ENCODE measurements at places on chromosomes 7 and 10.

- no peak for DNase-seq
These were observed 198.9 kb downstream of the REEP3 start for GRCh38 chr10:63720072-63720537.

DNA sequence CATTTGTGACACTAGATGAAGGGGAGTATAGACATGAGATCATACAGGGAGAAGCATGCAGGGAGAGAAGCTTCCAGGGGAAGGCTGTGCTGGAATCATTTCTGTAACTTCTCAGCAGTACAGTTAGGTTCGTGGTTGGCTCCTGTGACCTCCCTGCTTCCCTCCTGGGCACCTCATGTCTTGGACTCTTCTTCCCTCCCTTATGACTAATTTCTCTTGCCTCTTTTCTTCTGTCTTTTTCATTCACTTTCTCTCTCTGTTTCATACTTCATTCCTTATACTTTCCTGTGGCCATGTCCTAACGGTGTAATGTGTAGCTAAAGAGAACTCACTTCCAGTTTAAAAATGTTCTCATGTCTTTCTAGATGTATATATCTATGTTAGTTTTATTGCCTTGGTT is 19.1 kb upstream of the HKDC1 start:
- no peak for DNase-seq

DNA sequence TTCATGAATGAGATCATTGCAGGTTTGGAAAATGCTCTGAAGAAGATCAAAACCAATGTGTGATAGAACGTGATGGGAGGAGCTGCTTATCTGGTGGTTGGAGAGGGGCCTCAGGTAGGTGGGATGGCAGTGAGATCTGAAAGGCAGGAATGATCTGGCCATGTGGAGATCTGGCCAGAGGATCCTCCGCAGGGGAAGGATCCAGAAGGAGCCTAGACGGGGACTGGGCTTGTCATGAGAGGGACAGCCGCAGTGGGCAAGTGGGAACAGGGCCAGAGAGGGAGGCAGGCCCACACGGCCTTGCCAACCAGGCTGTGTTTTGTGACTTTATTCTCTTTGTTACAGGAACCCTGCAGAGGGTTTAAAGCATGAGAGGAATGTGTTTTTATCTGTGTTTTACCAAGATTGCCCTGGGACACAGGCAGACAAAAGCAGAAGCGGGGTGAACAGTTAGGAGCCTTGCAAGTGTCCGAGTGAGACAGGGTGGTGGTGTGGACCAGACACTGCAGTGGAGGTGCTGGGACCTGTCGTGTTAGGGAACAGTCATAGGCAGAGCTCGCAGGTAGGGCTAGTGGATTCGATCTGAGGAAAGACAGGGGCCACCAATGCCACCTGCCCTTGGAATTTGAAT is 66.6 kb downstream of the TLL2 start:
- no peak for DNase-seq

GRCh38 chr10:132588301-132589013 is 50.9 kb downstream of the INPP5A start:
- no peak for DNase-seq

GRCh38 chr10:97333351-97333600 is 1.3 kb downstream of the FRAT2 start:
- no peak for DNase-seq

DNA sequence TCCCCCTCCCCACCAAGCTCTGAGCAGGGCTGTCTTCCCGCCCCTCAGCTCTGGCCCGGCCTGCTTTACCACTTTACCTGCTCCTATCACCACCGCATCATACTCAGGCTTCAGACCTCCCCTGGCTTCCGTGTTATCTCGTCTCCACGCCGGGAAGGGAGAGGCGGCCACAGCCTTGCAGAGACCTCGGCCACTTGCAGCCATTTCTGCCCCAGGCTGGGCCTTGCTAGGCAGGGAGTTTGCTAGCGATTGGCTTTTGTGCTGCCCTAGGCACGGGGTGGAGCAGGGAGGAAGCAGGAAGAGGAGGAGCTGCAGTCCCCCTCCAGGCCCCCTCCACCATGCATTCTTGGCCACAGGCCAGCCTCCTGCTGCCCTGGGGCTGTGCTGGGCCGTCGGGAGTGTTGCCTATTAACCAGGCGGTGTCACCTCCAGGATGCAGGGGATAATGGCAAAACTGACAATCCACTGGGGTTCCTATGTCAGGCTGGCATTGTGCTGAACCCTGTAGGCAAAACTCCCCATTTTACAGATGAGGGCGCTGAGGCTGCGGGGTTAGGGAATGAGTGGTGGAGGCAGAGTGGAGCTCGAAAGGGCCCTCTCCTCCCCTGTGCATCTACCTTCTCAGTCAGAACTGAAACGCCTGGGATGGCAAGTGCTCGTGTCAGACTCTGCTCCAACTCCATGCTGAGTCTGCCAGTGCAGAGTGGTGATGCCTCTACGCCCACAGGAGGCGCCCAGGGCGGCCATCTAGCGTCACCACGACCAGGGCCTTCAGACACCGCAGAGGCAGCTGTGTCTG is at the start of gene PYROXD2:
PYROXD2 (minus strand) TSS at position 251 of the 799 bp plus-strand sequence; CDS start at position 204, 47 bp downstream.
- DNase-seq: peak; percentile 63

DNA sequence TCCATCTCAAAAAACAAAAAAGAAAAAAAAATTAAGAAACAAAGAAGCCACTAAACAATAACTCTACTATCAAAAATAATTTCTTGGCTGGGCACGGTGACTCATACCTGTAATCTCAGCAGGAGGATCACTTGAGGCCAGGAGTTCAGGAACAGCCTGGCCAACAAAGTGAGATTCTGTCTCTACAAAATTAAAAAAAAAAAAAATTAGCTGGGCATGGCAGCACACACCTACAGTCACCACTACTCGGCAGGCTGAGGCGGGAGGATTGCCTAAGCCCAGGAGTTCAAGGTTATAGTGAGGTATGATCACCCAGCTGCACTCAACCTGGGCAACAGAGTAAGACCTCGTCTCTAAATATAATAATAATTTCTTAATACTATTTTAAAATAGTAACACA is 69.0 kb downstream of the PARD3 start:
- no peak for DNase-seq

DNA sequence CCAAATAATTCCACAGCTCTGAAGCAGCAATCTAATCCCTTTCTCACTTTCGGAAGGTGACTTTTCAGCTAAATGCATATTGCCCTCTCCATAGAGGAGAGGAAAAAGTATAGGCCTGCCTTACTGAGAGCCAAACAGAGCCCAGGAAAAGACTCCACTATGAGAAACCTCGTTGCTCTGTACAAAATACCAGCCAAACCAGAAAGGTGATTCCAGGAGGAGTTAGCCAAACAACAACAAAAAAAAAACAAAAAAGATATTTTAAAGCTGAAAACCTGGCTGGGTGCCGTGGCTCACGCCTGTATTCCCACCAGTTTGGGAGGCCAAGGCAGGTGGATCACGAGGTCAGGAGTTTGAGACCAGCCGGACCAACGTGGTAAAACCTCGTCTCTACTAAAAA is 70.5 kb downstream of the HOXA1 start:
- DNase-seq: no peak

DNA sequence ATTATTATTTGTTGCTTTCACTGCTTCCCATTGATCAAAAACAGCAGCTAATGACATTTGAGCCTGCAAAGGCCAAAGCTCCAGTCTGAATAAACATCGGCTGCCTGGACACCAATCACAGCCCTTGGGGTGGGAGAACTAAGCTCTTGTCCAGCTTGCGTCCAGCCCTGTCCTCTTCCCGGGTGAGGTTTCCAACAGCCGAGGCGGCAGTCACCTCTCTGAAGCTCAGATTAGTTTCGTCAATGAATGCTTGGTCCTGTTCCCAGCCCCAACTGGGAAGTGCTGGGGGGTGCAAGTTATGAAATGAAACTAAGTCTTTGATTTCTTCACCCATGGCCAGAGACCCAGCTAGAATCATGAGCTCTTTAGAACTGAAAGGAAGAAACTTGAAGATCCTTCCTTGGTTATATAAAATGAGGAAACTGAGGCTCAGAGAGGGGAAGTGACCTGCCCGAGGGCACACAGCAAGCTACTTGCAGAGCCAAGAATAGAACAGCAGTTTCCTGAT is 114.0 kb upstream of the TCF7L2 start:
- peak; percentile 74 for DNase-seq

- DNase-seq: no peak
These were observed 17.4 kb upstream of the SLF2 start for GRCh38 chr10:100895346-100895745.

- DNase-seq: no peak
These were observed 1.8 kb upstream of the PPIF start for GRCh38 chr10:79345241-79346011.

- no peak for DNase-seq
These were observed 594.4 kb upstream of the VSTM2A start for GRCh38 chr7:53947732-53948131.

- peak; percentile 11 for DNase-seq
These were observed 357.6 kb downstream of the DPP6 start for GRCh38 chr7:154409703-154410311.

- no peak for DNase-seq
These were observed 59.8 kb downstream of the COA1 start for GRCh38 chr7:43669286-43670081.

DNA sequence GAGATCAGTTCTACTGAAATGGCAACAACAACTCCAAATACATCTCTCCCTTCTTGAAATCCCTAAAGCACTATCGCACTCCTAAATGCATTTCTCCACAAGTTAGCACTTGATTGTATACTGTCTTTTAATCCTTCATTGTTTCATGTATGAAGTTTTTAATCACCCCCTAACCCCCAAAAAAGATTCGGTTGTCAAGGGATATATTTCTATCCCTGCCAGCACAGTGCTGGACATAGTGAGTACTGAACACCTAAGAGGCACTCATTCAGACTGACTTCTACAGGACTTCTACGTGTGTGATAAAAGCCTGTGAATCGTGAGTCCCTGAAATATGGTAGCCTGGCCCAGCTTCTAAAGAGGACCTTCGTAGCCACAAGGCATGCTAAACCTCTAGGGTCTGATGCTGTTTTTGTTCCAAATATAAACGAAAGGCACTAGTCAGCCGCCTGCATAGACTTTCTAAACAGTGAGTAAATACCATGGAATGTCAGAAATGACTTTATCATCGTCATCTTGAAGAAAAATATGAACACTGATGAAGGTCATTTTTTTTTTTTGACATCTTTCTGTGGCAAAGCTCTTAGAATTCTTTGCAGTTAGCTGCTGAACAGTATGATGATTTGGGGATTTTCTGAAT is 14.6 kb upstream of the ZSCAN21 start:
- DNase-seq: no peak

- DNase-seq: no peak
These were observed 58.5 kb upstream of the NPVF start for GRCh38 chr7:25286756-25287155.

GRCh38 chr10:13784067-13784466 is 197.3 kb downstream of the PRPF18 start:
- no peak for DNase-seq

- peak; percentile 4 for DNase-seq
These were observed 76.1 kb downstream of the BICC1 start for GRCh38 chr10:58588673-58589265.

GRCh38 chr7:99422186-99422585 is 13.4 kb downstream of the BUD31 start:
- no peak for DNase-seq

DNA sequence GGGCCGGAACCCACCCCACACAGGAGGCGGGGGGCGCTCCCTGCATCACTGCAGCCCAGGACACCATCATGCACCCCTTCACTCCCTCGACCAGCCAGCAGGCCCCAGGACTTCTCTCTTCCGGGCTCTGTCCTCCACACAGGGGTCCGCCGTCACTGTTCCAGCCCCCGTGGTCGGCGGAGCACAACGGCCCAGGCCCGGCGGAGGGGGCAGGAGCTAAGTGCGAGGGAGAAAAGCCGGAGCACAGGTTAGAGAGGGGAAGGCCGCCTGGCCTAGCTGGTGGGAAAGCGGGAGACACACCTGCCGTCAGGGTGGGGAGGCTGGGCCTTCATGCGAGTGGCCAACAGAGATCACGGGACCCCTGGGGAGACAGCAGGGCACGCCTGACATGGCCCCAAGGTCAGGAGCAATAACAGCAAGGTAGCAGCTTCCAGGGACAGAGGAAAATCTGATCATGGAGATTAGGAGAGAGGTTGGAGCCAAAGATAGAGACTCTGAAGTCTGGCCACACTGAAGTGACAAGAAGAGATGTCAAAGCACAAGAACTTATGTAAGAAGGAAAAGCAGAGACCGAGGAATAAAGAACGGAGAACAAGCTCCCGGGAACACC is 151.1 kb downstream of the MAD1L1 start:
- DNase-seq: no peak

- DNase-seq: no peak
These were observed 34.5 kb downstream of the FRMD4A start for GRCh38 chr10:14296065-14296709.

DNA sequence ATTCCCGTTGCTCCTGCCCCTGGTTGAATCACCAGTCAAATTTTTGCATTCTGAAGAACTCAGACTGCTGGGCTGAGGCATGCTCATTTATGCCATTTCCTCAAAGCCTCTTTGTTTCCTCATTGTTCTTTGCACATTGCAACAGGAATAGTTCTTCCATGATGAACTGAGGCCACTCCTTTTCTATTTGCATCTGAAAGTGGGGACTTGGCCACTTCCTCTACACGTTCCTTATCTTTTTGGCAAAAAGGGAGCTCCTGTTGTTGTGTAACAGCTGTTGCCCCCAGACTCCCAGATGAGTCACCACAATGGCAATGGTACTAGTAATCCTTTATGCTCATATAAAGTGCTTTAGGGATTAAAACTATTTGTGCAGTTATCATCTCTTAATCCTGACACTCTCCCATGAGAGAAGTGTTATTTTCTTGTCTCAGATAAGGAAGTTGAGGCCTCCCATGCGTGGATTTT is 20.1 kb upstream of the ITPRID1 start:
- DNase-seq: no peak

GRCh38 chr7:121410829-121411596 is 14.9 kb upstream of the FAM3C start:
- no peak for DNase-seq

GRCh38 chr7:51066405-51066882 is 250.2 kb downstream of the COBL start:
- peak; percentile 29 for DNase-seq

- no peak for DNase-seq
These were observed 8.2 kb downstream of the IMMP2L start for GRCh38 chr7:111554086-111554485.

- no peak for DNase-seq
These were observed 237.4 kb downstream of the CAMK1D start for GRCh38 chr10:12586741-12587140.

DNA sequence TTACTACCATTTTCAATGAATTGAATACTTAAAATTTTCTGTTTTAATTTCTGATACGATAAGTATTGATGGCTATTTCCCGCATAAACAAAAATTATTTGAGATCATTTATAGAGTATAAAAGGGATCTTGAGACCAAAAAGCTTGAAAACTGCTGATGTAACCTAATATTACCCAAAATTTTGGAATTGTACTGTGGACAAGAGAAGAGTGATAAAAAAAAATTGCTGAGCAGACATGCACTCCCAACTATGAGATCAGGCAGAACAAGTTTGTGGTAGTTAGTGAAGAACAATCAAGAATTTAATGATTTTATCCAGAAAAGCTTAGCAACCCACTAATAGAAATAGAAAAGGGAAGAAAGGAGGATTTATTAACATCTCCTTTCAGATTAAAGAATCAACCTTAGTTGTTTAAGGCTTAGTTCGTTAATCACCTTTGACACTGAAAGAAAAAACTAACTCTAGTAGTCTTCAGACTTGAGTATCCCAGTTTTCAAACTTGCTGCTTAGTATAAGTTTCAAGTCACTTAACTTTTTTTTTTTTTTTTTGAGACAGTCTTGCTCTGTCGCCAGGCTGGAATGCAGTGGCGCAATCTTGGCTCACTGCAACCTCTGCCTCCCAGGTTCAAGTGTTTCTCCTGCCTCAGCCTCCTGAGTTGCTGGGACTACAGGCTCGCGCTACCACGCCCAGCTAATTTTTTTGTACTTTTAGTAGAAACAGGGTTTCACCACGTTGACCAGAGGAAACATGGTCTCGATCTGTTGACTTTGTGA is 50.6 kb upstream of the ZC3HAV1 start:
- no peak for DNase-seq
